KBM-7 (cell line): ENCODE measurements at places on chromosomes 3 and 15.

GRCh38 chr3:195868336-195868865, 40.0 kb downstream of the TNK2 start:
- DNase-seq, result no peak

DNA sequence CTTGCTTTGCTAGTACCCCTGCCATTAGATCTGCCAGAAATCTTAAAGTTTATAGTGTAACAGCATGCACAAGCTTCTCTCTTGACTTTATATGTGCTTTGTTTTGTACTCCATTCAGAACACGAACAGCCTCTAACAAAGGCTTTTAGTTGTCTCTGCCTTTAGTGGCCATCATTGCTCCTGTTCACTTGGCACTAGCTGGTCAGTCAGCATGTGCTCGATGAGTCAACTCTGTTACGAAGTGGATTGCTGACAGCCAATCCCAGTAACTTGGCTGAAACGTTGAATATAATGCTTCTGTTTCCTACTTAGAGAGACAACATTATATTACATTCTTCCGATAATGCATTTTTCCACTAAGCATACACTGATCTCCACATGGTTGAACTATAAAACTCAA, 349.2 kb downstream of the NAALADL2 start:
- no peak for DNase-seq

DNA sequence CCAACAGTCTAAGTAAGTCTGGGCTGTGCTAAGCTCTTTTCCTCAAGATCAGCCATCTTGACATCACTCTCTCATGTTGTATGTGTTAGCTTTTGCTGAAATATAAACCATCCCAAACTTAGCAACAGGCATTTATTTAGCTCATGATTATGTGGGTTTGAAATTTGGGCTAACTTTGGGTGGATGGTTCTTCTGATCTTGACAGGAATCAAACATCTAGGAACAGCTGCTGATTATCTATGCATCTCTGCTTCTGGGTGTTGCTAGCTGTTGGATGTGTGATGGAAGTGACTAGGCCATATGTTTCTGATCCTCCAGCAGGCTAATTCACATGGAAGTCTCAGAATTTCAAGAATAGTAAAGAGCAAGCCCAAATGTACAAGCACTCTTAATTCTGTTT, 615.2 kb upstream of the TGFBR2 start:
- DNase-seq, result no peak

DNA sequence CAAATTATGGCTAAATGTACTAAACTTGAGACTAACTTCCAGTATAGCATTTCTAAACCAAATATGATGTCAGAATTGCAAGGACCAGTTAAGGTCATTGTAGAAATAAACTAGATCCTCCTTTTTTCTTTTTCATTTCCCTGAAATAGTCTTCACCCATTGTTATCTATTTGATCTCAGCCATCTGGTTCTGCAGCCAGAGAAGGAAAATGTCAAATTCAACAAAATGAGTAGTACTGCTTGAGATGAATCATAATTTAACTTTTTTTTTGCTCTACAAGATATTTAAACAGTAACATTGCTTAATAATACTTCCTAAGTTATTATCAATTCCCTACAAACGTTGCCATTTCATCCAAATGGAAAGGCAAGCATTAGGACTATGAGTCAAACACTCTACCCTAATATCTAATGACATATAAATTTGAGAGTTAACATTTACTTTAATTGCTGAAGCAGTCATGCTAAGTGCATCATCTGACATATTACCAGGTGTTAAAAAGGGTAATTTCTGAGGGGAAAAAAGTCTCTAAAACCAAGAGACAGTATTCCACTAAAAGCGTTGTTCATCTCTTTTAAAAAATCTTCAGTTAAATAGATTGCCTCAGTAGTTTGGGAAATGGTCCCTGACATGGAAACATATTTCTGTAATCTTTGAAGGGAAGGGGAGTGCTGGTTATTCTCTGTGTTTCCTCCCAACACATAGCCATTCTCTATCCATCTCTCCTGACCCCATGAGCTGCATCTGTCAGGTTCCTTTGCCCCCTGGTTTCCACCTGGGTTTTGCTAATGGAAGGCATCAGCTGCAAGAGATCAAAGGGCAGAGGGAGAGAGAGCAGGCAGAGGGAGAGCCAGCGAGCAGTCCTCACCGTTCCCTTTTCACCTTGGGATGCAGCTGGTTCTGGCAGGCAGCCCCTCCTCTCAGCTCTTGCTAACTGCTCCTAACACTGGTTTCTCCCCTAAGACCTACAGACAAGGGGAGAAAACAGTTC, 138.5 kb downstream of the ARPP21 start:
- DNase-seq, result no peak

DNA sequence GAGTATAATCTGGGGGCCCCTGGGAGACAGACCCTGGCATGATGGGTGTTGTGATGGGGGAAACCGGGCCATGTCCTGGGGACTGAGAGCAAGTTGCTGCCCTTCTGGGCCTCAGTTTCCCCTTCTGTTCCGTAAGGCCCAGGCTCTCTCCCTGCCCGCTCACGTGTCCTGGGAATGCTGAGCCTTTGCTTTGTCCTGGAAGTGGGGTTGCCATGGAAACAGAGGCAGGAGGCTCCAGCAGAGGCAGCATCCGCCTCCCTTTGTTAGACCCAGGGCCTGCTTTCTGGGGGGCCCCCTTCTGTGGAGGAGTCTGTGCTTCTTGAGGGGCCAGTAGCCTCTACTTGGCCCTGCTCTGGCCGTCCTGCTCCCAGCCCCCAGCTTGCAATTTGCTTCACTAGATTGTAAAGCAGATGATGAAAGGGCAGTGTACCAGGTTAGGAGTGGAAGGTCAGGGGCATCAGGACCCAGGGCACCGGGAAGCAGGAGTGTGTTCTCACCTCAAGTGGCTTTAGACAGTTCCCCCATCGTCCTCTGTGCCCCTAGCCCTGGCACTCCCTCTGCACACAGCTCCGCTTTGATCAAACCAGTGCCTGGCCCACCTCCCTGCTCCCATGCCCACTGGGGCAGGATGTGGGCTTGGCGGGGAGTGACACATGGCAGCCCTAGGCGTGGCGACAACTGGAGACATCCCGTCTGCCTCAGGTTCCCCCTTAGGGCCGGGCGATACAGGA, 105.6 kb downstream of the FBLN2 start:
- DNase-seq, result no peak

DNA sequence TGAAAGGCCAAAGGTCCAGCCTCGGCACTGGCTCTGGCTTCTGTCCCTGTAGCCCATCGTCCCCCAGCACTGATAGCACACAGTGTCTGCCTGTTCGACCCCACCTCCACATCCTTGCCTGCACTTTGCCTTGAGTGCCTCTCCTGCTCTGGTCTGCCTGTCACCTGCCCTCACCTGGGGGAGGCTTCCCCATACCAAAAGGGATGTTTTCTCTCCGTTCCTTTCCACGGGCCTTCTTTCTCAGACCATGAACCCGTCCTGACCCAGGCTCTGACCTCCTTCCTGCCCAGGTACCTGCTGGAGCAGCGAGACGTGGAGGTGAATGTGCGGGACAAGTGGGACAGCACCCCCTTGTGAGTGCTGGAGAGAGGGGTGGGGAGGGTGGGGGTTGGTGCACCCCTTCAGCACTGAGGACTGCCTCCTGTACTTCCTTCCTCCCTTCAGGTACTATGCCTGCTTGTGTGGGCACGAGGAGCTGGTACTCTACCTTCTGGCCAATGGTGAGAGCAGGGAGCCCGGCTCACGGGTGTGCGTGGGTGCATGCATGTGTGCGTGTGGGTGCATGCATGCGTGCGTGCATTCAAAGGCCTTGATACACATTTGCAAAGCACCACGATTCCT, 1.5 kb downstream of the ABTB1 start:
- DNase-seq, result no peak

- no peak for DNase-seq
These were observed 4.0 kb upstream of the SPSB4 start for GRCh38 chr3:141047168-141047567.

- DNase-seq, result no peak
These were observed 4.8 kb downstream of the IDH2 start for GRCh38 chr15:90097475-90097874.

- no peak for DNase-seq
These were observed 6.8 kb downstream of the IP6K1 start for GRCh38 chr3:49779358-49780079.

GRCh38 chr3:14440531-14441239, 38.3 kb downstream of the SLC6A6 start:
- DNase-seq, result no peak

GRCh38 chr3:171204942-171205341, 178.4 kb upstream of the SLC2A2 start:
- DNase-seq, result no peak

GRCh38 chr3:36792342-36792741, 28.0 kb upstream of the DCLK3 start:
- peak; percentile 49 for DNase-seq

- no peak for DNase-seq
These were observed 5.6 kb downstream of the RAB8B start for GRCh38 chr15:63194880-63195568.

DNA sequence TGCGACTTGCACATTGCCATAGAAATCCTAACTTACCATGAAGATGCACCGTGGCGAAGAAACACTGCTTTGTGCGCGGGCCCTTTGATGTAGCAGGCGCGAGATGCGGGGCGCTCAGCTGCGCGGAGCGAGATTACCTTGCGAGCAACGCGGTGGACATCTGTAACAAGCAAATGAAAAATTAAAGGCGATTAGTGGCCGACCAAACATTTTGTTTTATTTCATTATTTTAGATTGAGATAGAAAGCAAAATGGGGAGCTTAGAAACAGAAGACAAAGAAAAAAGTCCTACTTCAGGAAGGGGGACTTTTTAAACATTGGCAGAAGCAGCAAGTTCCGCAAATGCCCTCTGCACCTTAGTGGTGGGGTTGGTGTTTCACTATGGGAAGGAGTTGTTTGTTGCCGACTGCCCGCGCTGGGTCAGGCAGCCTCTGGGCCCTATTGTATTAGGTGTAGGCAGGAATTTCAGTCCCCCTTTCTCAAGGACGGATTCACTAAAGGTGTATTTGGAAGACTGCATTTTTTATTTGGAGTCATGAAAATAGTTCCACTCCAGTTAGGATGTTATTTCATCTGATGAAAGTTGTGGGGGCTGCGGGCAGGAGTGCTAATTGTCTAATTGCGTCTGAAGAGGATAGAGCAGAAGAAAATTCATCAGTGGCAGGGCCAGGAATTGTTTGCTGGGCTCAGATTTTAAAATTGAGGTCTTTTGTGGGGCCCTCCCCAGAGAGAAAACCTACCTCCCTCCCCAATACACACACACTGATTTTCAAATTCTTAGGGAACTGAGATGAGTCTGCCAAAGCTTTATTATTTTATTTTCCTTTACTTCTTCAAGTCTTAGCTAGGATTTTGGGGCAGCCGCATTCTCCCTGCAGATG, 17.4 kb downstream of the ZIC4 start:
- DNase-seq, result no peak

- no peak for DNase-seq
These were observed 34.9 kb downstream of the SNAPC5 start for GRCh38 chr15:66462627-66463026.

DNA sequence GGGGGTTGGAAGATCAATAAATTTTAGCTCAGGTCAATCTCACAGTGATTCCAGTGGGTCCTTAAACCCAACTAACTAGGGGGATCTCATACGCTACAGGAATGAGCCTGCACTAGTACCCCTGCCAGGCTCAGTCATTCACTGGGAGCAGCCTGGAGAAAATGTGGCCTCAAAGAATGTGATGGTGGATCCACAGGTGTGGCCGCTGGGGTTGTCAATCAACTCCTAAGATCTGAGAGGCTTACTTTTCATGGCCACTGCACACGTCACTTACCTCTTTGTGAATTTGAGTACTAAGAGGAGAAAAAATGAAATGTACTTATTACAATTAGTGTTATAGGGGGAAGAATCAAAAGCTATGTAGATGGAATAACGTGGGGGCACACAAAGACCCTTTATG, 17.5 kb upstream of the FNDC3B start:
- no peak for DNase-seq
